NCI-H748 treated with DMSO at 0.1 percent for 48 hours (cell line): ENCODE measurements at places on chromosomes 1 and 21.

DNA sequence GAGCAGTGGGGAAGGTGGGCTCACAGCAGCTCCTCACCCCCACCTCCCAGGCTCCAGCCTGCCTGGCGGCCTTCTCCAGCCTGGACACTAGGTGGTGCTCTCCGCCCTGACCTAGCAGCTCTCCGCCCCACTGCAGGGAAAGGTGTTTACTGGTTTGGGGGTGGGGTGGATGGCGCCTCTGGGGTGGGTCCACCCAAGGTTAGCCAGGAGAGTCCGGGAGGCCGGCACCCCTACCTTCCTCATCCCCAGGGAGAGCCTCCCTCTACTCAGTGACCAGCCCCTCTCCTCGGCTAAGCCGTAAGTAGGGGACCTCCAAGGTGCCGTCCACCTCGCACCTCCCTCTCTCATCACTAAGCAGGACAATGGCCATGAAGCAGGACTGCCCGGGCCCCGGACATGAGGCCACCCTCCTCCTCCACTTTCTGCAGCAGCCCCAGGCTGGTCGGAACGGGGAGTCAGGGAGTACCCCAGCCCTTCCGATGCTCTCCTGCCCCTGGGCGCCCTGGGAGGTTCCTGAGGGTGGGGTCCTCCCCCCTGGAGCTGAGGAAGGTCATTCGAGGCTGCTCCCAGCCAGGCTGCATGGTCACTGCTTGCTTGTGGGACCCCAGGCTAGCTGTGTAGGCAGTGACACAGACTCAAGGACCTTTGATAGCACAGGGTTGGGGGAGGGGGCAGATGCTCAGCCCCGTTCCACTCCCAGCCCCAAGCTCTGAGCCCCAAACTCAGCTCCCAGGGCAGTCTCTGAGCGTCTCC is 101.4 kb upstream of the VAMP3 start:
- no peak for DNase-seq

- no peak for DNase-seq
Measured at GRCh38 chr1:197017558-197018146, 40.3 kb downstream of the CFHR5 start.

GRCh38 chr1:35369922-35370671 is 101.6 kb downstream of the ZMYM4 start:
- DNase-seq: no peak

GRCh38 chr1:55195521-55196233 is 19.5 kb downstream of the USP24 start:
- no peak for DNase-seq

GRCh38 chr1:211331011-211331709 is 4.5 kb downstream of the TRAF5 start:
- DNase-seq: no peak

- DNase-seq: no peak
Measured at GRCh38 chr21:39952265-39952664, 85.0 kb downstream of the PCP4 start.

GRCh38 chr1:247357781-247358211 is 26.1 kb upstream of the ZNF496 start:
- no peak for DNase-seq

DNA sequence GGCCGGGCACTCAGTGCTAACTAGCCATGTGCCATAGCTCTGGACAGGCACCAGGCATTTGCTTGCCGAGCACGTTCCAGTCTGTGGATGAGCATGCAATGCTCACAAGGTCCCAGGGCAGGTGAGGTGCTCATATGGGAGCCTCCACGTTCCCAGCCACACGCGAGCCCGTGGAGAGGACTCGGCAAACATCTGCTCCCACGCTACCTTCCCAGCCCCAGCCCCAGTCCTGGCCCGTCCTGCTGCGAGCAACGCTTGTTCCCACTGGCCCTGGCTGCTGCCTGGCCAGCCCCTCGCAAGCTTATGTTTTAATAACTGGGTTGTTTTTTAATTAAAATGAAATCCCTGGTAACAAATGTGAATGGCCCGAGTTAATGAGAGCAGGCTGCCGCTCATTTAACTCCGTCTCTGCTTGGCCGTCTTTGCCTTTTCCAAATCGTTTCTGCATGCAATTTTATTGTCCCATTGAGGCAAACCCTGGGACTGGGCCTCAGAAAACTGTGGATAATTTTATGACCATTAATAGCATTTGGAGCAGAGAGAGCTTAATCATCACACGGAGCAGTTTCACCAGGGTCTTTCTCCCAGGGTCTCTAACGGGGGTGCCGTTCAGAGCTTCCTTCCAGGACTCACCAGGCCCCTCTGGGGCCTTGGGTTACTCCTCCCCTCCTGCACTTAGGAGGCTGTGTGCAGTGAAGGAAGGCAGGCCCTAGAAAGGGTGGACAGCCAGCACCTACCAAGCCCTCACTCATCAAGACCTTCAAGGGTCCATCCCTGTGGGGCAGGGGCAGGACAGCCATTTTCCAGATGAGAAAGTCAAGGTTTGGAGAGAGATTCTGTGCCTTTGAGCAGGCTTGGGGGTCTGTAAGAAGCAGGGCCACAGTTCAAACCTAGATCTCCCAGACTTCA is 136.8 kb downstream of the GLIS1 start:
- DNase-seq: no peak

DNA sequence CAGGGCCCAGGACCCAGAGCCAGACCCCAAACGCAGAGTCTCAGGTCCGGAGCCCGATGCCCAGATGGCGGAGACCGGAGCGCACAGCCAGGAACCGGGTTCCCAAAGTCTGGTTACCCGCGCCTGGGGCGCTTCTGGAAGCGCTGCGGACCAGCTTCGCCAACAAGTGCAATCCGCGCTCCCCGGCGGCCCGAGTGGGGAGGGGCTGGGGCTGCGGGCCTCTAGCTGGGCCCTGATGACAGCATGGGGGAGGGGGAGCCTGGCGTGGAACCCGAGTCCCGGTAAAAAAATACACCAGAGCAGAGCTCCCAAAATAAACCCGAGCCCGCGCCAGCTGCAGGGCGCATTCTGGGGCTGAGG is 494 bp downstream of the NT5C1A start:
- no peak for DNase-seq

DNA sequence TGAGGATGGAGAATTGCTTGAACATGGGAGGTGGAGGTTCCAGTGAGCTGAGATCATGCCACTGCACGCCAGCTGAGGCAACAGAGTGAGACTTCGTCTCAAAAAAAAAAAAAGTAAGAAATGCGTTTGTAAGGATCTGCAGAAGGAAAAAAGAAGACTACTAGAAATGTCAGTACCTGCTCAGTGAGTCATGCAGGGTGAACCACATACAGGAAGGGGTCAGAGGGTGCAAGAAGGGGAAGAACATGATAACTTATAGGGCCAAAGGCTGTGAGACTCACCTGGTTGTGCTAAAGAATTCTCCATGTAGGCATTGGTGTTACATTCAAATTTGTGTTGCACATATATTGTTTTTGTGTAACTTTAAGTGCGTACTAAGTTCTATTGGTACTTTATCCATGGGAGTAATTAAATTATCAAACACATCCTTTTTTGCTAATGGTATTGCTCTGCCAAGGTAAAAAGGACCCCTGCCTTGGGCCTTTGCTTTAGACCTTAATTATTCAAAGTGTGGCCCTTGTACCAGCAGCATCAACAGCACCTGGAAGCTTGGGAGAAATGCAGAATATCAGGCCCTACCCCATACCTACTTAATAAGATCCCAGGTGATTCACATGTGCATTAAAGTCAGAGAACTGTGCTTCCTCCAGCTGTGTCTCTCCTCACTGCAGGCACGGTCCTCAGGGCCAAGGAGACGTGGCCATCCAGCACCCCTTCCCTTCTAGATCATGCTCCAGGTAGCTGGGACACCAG is 96.4 kb upstream of the PPP2R5A start:
- DNase-seq: no peak

- DNase-seq: no peak
Measured at GRCh38 chr1:145927916-145928643, 796 bp upstream of the RBM8A start.

DNA sequence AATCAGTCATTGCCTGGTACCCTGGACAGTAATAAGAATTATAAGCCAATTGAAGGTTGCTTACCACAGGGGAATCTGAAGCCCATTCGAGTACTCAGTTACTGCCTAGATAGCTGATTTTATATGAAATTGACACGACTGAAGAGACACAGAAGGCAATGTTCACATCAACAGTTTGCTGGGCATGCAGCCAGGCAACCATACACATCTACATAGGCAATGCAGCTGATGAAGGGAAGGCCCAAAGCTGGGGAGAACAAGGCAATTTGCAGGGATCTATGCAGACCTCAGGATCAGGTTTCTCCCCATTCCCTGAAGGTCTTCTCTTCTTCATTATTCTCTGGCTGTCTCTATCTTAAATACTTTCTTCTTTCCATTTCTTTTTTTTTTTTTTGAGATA is 448.7 kb downstream of the PTBP2 start:
- no peak for DNase-seq

GRCh38 chr21:29585462-29585861 is 286.7 kb downstream of the BACH1 start:
- DNase-seq: no peak

DNA sequence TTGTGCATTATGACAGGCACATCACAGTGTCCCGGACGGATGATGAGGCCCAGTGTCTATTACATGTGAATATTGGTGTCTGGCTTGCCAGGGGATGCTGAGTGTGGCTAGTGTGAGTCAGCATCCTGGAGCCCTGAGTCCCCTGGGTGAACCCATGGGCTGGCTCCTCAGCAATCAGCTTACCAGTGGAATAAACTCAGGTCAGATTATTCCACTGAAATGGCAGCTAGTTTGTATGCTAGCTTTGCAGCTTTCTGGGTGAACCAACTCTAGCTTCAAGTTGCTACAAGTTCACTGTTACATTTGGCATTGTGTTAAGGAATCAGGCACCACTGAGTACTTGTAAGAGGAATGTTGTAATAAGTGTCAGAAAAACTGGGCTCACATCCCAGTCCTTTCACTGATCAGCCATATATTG is 23.9 kb upstream of the RPTN start:
- DNase-seq: no peak

GRCh38 chr1:79787631-79788030 is 781.1 kb upstream of the ADGRL4 start:
- no peak for DNase-seq

- DNase-seq: no peak
Measured at GRCh38 chr1:231419147-231419546, 2.9 kb downstream of the EGLN1 start.

DNA sequence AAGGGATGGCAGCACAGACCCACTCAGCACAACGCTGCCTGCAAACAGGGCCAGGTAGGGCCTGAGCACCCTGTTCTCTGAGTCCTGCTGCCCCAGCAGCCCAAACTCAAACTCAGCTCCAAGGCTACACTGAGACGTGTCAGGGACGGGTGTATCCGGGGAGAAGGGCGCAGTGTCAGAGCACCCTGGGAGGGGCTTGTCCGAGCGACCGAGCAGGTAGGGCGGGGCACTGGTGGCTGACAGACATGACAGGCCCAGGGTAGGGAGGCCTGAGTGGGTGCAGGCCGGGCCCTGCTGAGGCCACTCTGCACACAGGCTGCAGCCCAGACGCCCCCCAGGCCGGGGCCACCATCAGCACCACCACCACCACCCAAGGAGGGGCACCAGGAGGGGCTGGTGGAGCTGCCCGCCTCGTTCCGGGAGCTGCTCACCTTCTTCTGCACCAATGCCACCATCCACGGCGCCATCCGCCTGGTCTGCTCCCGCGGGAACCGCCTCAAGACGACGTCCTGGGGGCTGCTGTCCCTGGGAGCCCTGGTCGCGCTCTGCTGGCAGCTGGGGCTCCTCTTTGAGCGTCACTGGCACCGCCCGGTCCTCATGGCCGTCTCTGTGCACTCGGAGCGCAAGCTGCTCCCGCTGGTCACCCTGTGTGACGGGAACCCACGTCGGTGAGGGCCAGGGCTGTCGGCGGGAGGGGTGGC is 5.5 kb downstream of the SCNN1D start:
- no peak for DNase-seq

DNA sequence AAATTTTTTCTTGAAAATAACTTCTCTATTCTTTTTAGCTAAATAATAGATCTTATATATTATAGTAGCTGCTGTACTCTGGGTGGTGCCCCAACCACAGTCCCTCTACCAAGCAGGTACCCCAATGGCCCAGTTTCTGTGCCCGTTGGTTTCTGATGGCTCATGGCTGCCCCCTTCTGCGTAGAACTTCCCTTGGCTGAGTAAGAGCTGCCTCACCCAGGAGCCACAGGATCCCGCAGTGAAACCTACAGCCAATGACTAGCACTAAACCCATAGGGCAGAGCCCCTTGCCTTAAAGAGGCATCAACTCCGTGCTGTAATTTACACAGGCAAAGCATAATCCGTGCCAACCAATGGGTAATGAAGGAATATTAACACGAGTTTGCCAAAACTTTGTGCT is 247.5 kb downstream of the USH2A start:
- no peak for DNase-seq

- no peak for DNase-seq
Measured at GRCh38 chr1:108742253-108742652, 4.2 kb upstream of the STXBP3 start.

- DNase-seq: no peak
Measured at GRCh38 chr1:98766255-98766654, 104.7 kb downstream of the SNX7 start.

DNA sequence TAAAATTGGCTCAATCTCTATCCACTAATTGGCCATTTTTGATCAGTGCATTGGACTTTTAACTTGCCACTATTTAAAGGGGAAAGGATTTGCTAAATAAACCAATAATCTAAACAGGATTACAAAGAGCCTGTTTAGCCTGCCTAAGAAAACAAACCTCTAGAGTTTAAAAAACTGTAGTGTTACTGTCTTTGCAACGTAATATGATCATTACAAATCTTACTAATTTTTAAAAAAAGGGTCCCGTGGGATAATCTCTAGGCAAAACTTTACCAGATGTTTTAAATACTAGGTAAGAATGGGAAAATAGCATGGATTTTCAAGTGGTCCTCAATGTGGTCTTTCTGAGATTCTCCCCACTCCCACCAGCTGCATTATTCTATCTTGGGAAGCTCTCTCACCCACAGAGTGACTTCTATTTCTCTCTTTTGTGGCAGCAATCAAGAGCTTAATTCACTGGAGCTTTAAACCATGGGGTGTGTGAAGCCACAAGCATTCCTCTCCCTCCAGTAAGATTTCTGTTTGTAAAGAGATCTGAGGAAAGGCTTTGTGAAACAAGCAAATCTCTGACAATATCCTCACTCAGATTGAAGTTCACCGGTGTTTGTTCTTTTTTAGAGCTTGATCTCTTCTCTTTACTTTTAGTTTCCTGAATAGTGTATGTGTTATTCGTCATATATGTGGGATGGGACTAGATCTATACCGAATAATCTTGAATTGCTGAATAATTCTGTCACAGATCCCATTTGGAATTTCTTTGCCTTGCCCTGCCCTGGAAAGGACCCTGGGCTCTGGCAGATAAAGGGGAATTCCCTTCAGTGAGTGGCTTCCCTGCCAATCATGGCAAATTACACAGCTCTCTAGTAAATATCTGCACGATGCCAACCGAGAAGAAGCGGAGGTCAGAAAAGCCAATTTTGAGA is 132.2 kb downstream of the TLR5 start:
- DNase-seq: no peak

- DNase-seq: peak; percentile 93
Measured at GRCh38 chr1:154936555-154937084, at the start of gene PMVK. Gene PMVK, minus strand, starts transcription at chr1:154936719. Its CDS starts 34 bp downstream, at chr1:154936685.

- DNase-seq: no peak
Measured at GRCh38 chr1:108050911-108051629, 86.1 kb upstream of the VAV3 start.
